ENCODE measurements at places on chromosomes 2 and 18. TPM values are rescaled to one million over a fixed set of nuclear protein-coding genes. Genes with fewer than 3 reads are reported as not detected.

Gene COL5A2
- total RNA-seq, result 0.52 TPM

Gene CCDC102B
- total RNA-seq, result 1.7 TPM

Gene CTDSP1
- 204 TPM for total RNA-seq

Gene SERPINB12
- total RNA-seq, result not detected

Gene NMUR1
- 8.1 TPM for total RNA-seq

Gene ZNF521
- total RNA-seq, result not detected

Gene SLC39A6
- 23.4 TPM for total RNA-seq

Gene SLC5A7
- total RNA-seq, result not detected

Gene ACADL
- total RNA-seq, result not detected

Gene DCDC2C
- total RNA-seq, result not detected

Gene CHRND
- not detected for total RNA-seq

Gene REG3A
- not detected for total RNA-seq

Gene XIRP2
- not detected for total RNA-seq

Gene NLRC4
- not detected for total RNA-seq

Gene GRP
- not detected for total RNA-seq

Gene TFCP2L1
- total RNA-seq, result 0.02 TPM

Gene EPB41L5
- total RNA-seq, result 1.4 TPM

Gene TSPYL6
- total RNA-seq, result not detected

Gene UGT1A10
- not detected for total RNA-seq

Gene GPR39
- not detected for total RNA-seq

Gene REG3G
- not detected for total RNA-seq

Gene CABYR
- 0.73 TPM for total RNA-seq

Gene ZAP70
- 294 TPM for total RNA-seq

Gene BBS5
- 1.8 TPM for total RNA-seq

Gene POTEC
- total RNA-seq, result not detected

Gene ASXL3
- total RNA-seq, result not detected

Gene NCL
- total RNA-seq, result 850 TPM

Gene CENPA
- 37.9 TPM for total RNA-seq

Gene LYPD6
- total RNA-seq, result not detected

Gene FOXI3
- not detected for total RNA-seq

Gene GPBAR1
- 0.86 TPM for total RNA-seq

Gene CTAGE1
- total RNA-seq, result not detected

Gene PIEZO2
- not detected for total RNA-seq

Gene CYTIP
- 203 TPM for total RNA-seq
